ENCODE measurements at places on chromosomes 1 and 21. TPM values are rescaled to one million over a fixed set of nuclear protein-coding genes. Genes with fewer than 3 reads are reported as not detected.

DNA sequence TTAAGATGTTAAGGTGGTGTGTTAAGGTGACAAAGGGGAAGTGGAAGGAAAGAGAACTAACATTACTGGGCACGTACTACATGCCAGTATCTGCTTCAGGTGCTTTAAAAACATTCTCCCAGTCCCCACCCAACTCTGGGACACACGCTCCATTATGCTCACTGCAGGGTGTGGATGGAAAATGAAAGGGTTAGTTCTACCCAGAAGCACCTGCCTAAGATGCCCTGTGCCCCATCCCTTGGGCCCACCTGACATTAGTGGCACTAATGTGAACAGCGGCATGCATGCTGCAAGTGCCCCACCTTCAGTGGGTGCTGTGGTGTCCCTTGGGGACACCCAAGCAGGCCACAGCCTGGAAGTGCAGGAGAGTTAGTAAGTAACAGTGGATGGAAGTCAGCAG lies 82.9 kb upstream of the CXADR start:
- no peaks in the 10 kb centered on the region for H3K27me3 ChIP-seq
- no peaks in the 10 kb centered on the region for H3K36me3 ChIP-seq
- no peak overlapping the region for H3K27ac ChIP-seq
- no peak overlapping the region for H3K4me3 ChIP-seq

DNA sequence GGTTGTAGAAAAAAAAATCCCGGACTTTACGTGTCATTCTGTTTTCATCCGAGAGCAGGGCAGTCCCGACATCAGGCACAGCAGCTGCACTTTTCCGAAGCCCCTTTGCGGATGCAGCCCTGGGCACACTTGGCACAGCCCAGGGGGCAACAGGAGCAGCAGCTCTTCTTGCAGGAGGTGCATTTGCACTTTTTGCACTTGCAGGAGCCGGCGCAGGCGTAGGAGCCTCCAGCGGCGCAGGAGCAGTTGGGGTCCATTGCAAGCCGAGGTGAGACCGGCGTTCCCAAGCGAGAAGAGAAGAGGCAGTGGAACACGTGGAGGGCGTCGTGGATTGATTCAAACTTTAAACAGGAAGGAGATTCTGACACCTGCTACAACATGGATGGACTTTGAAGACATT lies at the start of gene MT1HL1:
Gene MT1HL1 (minus strand): TSS at position 326 of the 400 bp plus-strand sequence. CDS start 69 bp downstream, at position 257.
- H3K4me1 ChIP-seq, result no peaks in the 10 kb centered on the region
- H3K27me3 ChIP-seq, result no peaks in the 10 kb centered on the region
- H3K36me3 ChIP-seq, result no peaks in the 10 kb centered on the region
- DNase-seq, result no peak
- H3K4me3 ChIP-seq, result no peak within 1 kb of the TSS

- no peaks in the 10 kb centered on the region for H3K36me3 ChIP-seq
- no peak overlapping the region for H3K4me3 ChIP-seq
- H3K27me3 ChIP-seq, result no peaks in the 10 kb centered on the region
- no peak overlapping the region for H3K27ac ChIP-seq
- no peak for DNase-seq
- H3K4me1 ChIP-seq, result no peaks in the 10 kb centered on the region
These were observed 109.4 kb downstream of the DISC1 start for GRCh38 chr1:231735941-231736340.

Gene DCDC2B
- total RNA-seq, result not detected

Gene LHX8
- not detected for total RNA-seq

DNA sequence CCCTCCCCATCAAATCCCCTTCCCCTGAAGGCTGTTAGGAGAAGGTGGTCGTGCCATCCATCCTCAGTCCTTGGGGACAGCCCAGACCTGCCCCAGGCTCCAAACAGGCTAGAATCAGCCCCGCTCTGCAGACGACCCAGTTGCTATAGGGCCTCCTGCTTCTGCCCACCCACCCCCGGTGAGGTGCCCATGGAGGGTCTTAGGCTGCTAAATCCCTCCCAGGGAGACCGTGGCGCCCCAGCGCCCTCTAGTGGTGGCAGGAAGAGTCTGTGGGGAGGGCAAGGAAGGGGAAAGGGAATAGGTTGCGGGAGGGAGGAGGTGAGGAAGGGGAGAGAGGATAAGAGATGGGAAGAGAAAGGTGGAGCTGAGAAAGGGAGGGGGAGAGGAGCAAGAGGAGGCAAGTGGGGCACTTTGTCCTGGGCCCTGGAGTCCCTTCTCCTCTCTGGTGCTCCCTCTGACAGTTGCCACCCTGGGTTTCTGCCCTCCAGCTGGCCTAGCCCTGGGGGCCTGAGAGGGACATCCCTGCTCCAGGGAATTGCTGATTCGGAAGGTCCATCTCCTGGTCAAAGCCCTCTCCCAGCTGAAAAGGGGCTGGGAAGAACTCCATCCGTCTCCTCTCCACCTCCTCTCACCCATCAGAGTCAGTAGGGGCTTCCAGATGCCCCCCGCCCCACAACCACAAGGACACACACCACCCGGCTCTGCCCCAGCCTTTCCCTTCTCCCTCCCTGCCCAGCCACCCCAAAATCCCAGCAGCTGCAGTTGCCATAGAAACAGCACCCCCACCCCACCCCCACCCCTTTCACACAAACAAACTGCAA lies 55.4 kb downstream of the CAMK2N1 start:
- no peak overlapping the region for H3K4me3 ChIP-seq
- H3K36me3 ChIP-seq, result no peaks in the 10 kb centered on the region

Gene PTPN7
- 48.7 TPM for total RNA-seq

- H3K4me1 ChIP-seq, result no peaks in the 10 kb centered on the region
- H3K4me3 ChIP-seq, result no peak within 1 kb of the TSS
- H3K27me3 ChIP-seq, result no peaks in the 10 kb centered on the region
- no peak for DNase-seq
These were observed at the start of gene PRR9 for GRCh38 chr1:153217212-153217611. Gene PRR9 (plus strand): TSS chr1:153217584. CDS start chr1:153218145, 561 bp downstream.

DNA sequence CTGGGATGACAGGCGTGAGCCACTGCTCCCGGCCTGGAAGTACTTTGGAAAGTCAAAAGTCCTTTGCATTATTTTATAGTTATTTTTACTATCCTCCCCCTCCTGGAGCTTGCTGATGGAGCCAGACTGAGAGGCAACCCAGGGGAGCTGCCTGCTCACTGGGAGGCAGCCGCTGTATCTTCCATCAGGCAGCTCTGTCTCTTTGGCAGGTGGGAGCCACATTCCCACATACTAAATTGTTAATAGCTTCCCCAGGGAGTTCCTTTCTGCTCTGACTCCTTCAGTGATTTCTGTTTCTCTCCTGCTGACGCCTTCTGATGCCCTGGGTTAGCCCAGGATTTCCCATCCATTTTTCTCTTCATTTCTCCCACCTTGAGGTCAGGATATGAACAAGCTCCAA lies 4.9 kb upstream of the OPRD1 start:
- no peaks in the 10 kb centered on the region for H3K36me3 ChIP-seq
- no peak overlapping the region for H3K27ac ChIP-seq
- H3K4me3 ChIP-seq, result no peak overlapping the region
- H3K4me1 ChIP-seq, result no peaks in the 10 kb centered on the region
- no peaks in the 10 kb centered on the region for H3K27me3 ChIP-seq
- DNase-seq, result no peak

DNA sequence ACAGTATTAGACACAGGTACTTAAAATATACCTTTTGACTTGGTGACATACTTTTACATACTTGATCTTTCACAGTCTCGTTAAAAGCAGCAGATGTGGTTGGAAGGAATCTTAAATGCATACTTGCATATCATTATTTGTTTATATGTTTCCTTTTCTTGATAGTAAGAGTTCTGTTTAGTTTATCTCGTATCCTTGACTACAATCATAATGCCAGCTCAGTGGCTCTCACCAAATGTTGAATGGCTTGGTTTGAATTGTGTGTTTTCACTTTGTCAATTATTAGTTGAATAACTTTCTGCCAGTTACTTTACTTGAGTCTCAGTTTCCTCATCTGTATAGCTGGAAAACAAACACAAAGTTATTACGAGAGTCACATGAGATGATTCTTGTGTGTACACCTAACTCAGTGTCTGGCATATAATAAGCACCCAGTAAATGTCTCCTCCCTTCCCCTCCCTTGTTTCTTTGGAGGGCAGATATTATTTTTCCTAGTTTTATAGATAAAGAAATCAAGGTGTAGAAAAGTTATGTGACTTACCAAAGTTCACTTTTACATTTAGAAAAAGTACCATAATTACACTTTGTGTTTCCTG lies 131.6 kb upstream of the IVNS1ABP start:
- H3K27ac ChIP-seq, result no peak overlapping the region
- no peaks in the 10 kb centered on the region for H3K36me3 ChIP-seq
- no peak for DNase-seq

GRCh38 chr1:157403203-157403602 lies 149.1 kb downstream of the FCRL5 start:
- H3K27me3 ChIP-seq, result no peaks in the 10 kb centered on the region
- no peaks in the 10 kb centered on the region for H3K36me3 ChIP-seq
- no peak overlapping the region for H3K4me3 ChIP-seq
- no peak for DNase-seq
- no peak overlapping the region for H3K27ac ChIP-seq
- H3K4me1 ChIP-seq, result no peaks in the 10 kb centered on the region

GRCh38 chr21:34158866-34159835 lies 85.8 kb downstream of the MRPS6 start:
- H3K36me3 ChIP-seq, result no peaks in the 10 kb centered on the region
- no peak for DNase-seq
- H3K27me3 ChIP-seq, result no peaks in the 10 kb centered on the region
